Mesothelial cell of epicardium (in vitro differentiated cells): ENCODE measurements at places on chromosomes 11 and 22.
A peak's percentile ranks its signal among the peaks of the same experiment; 100 is the strongest.

GRCh38 chr22:25235547-25236290 is 16.3 kb downstream of the CRYBB2 start:
- peak; percentile 78 for DNase-seq

- no peak for DNase-seq
Measured at GRCh38 chr11:76347466-76347865, 33.5 kb downstream of the THAP12 start.

DNA sequence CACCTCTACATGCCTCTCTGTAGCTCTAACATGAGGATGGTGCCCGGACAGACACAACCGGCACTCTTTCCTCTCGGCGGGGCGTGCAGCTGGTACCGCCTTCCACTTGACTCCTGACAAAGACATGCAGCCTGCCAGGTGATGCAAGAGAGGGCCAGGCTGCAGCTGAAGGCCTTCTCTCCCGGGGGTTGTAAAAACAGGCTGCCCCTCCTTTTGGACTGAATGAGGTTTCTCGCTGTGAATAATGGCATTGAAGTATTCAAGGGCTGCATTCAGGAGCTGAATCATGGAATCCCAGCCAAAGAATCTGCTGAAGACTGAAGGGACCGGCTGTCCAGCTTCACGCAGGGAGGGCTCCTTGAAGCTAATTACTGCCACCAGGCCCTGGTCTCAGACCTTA is 110.9 kb downstream of the GALNT18 start:
- no peak for DNase-seq

- no peak for DNase-seq
Measured at GRCh38 chr11:102521121-102521520, 9.4 kb downstream of the MMP7 start.

GRCh38 chr22:35349704-35350538 is 31.0 kb upstream of the HMOX1 start:
- DNase-seq: no peak
